ENCODE measurements at places on chromosomes 5 and 9.

DNA sequence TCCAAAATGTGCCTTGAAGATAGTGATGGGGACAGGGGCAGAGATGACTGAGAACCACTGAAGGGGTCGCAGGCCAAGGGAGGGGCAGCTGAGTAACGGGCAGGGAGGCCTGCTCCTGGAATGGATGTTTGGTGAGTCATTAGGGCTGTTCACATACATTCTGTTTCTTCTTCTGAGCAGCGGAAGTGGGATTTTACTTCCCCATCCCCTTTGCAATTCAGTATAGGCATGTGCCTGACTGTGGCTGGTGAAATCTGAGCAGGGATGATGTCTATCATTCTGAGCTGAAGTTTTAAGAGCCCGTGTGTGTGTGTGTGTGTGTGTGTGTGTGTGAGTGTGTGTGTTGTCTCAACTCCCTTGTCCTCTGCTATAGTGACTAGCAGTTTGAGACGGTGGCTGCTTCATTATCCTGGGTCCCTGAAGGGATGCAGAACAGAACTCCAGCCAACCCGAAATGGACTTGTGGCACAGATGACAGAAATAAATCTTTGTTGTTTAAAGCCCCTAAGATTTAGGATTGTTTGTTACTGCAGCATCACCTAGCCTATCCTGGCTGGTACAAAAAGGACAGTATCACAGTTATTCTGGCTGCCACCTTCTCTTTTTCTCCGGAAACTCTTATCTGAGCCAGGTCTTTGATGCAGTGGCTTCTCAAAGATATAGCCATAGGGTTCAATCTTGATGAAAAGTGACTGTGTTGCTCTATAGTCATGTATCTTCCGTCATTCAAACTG, 29.2 kb upstream of the TGFBI start:
- DNase-seq: no peak

GRCh38 chr5:83492331-83492730, 20.8 kb downstream of the VCAN start:
- DNase-seq: no peak

GRCh38 chr9:137816531-137817235, 60.9 kb upstream of the CACNA1B start:
- no peak for DNase-seq

GRCh38 chr9:128323212-128323730, 632 bp downstream of the COQ4 start:
- no peak for DNase-seq

DNA sequence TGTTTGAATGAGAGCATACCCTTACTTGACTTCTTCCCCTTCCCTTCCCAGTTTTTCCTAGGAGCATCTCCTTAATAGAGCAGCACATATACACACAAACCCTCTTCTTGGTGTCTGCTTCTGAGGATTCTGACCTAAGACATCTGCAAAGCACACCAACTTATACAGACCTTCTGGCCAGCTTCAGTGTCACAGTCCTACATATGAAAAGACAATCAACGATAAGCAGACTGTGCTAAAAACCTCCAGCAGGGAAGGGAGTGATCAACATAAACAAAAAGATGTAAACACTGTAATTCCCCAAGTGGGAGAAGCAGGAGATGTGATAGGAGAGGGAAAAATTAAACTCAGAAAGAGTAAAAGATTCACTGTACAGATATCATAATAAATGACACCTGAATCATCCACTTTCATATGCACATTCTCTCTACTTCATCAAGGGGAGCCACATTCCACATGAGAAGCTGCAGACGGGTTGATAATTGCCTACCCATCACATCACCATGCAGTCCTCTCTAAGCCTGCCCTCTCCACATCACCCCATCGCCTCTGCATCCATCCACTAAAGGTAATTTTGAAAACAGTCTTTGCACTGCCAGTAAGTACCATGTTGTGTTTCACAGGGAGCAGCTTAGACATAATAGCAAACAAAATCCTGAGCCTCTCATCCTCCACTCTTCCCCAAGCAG, 13.0 kb downstream of the APBA1 start:
- DNase-seq: no peak

GRCh38 chr5:160186480-160186879, 42.8 kb upstream of the FABP6 start:
- no peak for DNase-seq

DNA sequence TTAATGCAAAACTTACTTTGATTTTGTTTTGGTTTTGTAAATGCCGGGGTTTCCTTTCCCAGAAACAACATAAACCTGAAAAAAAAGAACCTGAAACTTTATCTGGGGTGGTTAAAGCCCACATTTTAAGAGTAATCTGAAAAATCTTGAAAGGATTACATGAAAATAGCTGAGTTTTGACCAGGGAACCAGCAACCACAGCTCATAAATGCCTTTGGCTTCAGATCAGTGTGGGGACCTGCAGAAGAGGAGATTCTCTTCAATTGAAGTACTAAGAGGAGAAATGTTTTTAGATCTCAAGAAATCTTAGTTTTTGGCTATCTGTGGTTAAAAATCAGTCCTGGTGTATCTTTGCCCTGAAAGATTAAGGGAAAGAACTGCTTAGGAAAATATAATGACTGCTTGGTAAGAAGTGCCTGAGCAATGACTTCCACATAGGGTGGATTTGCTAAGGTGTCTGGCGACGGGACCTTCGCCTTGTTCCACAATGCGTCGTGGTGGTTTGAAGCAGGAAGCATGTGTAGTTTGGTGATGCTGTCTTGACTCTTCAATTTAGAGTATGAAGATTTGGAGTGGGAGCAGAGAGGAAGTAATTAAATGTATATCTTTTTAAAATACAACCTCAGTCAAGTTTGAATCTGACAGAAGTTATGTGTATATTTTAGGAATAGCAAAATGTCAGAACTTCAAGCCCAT, 186.5 kb downstream of the MAN2A1 start:
- DNase-seq: no peak

- no peak for DNase-seq
These were observed 26.4 kb downstream of the AMBP start for GRCh38 chr9:114051706-114052105.

- no peak for DNase-seq
These were observed 69.8 kb downstream of the ADAMTS2 start for GRCh38 chr5:179275381-179275878.

GRCh38 chr9:21429191-21429590, 11.0 kb upstream of the IFNA1 start:
- no peak for DNase-seq

DNA sequence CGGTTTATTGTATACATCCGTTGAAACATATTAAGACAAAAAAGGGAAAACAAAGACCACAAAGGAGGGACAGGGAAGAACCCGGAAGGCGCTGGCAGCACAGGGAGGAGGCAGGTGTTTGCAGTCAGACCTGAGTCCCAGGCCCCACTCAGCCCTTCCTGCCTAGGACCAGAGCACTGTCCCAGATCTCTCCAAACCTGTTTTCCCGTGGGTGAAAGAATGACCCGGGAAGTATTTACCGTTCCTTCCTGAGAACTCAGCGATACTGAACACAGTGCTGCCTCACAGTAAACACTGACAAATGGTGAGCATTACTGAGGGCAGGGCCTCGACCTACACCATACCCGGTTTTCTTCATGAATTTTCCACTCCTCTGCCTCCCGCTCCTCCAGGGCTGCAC, 1.2 kb downstream of the ABO start:
- no peak for DNase-seq

DNA sequence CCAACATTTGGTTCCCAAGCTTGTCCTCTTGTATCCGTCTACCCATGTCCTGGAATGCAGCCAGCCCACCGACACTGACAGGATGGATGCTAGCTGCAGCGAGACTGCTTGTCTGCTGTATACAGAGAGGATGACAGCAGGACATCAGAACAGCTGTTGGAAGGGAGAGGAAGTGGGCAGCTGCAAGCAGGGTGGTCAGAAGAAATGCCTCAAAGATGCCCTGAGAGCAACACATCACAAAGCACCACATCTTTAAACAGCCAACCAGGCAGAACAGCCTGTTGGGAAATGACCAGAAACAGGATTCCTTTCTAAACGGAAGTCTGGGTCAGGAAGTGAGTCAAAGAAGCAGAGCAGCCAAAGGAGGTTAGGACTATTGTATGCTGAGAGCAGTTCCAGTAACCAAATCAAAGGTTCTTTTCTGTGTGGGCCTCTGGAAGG, 219.1 kb downstream of the NDUFS4 start:
- no peak for DNase-seq

- no peak for DNase-seq
These were observed 17.6 kb upstream of the MOCS2 start for GRCh38 chr5:53127107-53127506.

DNA sequence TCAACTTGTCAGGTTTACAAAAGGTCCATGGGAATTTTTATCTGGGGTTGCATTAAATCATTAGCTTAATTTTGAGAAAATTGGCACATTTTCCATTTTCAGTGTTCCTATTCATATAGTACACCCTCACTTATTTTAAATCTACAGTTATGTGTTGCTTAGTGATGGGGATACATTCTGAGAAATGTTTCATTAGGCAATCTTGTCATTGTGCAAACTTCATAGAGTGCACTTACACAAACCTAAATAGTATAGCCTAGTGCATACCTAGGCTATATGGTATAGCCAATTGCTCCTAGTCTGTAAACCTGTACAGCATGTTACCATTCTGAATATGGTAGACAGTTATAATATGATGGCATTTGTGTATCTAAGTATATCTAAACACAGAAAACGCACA, 19.8 kb upstream of the FAM151B start:
- DNase-seq: no peak

DNA sequence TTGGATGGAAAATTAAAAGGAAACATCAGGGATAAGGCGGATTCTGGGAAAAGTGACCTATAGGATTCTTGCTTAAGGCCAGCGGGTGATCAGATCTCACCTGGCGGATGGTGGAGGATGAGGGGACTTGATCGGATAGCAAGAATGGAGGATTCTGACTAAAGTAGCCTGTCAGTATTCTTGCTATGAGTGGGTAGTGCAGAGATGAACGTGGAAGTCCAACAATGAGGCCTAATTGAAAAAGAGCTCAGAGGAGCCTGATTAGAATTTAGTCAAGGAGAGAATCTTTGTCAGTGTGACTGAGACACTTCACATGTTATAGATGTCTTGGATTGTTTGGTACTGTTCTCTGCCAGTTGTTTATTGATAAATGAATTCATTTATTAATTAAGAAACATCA, 24.9 kb downstream of the CAST start:
- DNase-seq: no peak

DNA sequence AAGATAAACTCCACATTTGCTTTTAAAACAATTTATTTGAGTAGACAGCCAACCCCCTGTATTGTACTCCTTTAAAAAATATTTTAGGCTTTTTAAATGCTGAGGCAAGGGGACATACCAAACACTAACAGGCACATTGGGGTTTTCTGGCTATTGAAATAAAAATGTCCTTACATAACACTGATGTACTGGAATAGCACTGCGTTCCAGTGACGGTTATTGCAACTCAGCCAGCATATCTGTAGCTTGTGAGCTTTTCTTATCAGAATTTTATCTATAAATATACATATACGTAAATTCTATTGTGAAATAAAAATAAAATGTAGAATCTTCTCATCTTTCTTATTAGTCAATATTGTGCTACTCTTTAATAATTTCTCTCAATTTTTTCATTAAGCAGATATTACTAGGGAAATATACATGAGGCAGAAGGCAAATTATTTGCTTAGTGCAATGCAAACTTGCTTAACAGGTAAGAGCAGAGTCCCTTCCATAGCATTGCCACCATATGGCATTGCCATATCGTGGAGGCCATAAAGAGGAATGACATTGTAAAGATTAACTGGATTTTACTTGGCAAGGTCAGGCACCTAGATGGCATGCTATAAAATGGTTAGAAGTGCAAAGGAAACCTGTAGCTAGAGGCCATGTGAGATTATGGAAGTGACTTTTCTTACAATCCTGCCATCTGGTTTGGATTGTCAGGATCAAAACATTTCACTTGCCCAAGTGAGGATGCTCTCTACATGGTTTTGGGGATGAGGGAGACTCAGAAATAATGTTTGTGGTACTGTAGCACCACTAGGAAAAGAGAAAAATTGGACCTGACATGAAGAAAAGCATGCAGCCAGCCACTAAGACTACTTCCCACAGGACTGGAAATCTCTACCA, 94.8 kb upstream of the CDKN2B start:
- no peak for DNase-seq

DNA sequence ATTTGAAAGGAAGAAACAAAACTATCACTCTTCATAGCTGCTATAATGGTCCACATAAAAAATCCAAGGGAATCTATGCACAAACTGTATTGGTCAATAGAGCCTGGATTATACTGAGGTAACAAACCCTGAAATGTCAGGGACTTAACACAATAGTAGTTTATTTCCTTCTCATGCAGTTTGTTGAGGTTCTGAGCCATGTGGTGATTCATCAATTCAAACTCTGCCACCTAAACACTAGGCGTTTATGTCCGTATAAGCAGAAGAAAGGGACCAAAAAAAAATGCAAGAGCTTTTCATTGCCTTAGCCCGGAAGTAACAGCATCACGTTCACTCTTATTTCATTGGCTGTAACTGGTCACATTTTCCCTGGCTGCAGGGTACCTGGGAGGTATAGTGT, 464.7 kb downstream of the ZSWIM6 start:
- no peak for DNase-seq

DNA sequence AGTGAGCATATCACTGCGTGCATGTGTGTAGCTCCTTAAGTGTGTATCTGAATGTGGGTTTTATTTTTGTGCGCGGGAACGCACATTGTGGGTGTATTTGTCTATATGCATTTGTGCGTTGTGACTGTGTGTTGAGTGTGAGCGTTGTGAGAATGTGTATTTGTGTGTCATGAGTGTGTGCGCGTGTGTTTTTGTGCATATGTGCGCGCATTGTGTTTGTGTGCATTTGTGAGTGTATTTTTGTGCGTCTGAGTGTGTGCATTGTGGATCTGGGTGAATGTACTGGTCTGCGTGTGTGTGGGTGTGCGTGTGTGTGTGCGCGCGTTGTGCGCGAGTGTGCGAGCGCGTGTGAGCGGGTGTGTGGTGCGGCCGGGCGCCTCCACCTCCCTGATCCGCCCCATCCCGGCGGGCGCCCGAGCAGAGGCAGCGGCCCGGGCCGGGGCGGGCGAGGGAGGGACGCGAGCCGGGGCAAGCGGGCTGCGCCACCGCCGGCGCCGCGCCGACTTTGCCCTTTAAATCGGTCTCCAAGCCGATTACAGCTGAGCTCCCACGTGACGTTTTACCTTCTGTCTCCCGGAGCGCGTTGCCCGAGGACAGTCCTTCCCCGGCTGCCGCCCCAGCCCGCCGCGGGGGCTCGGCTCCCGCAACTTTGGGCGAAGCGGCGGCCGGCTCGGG, at the start of gene RASGRF2:
Gene RASGRF2 (plus strand): TSS at position 596 of the 675 bp plus-strand sequence. CDS start 376 bp downstream, outside the sequence.
- DNase-seq: peak; percentile 30

GRCh38 chr5:144249755-144250464, 79.2 kb downstream of the KCTD16 start:
- no peak for DNase-seq

- no peak for DNase-seq
These were observed 297.1 kb downstream of the KCTD16 start for GRCh38 chr5:144467792-144468191.

DNA sequence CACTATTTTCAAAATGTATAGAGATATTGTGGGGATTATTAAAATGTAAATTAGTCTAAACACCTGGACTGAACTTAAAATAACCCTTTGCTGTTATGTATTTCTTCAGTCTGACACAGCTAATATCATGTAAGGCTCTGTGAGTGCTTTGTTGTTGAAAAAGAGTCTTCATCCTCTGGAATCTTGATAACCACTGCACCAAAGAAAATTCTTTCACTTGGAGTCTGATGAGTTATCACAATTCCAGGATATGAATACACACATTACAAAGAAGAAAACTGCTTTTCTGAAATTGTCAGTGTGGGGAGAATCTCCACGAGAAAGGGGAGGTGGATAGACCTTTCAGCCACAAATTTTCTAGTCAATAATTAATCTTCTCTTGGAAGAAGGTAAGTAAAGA, 42.3 kb upstream of the TARS1 start:
- DNase-seq: no peak

- DNase-seq: no peak
These were observed 343.2 kb downstream of the ZNF608 start for GRCh38 chr5:124403281-124403680.
